ENCODE measurements at places on chromosomes 3 and 15.

GRCh38 chr3:133983126-133983525 lies 46.6 kb downstream of the SLCO2A1 start:
- DNase-seq = no peak
- H3K4me1 ChIP-seq = peaks cover 7% of the 10 kb centered on the region
- H3K4me3 ChIP-seq = no peak overlapping the region
- H3K27me3 ChIP-seq = no peaks in the 10 kb centered on the region
- no peak overlapping the region for H3K27ac ChIP-seq

DNA sequence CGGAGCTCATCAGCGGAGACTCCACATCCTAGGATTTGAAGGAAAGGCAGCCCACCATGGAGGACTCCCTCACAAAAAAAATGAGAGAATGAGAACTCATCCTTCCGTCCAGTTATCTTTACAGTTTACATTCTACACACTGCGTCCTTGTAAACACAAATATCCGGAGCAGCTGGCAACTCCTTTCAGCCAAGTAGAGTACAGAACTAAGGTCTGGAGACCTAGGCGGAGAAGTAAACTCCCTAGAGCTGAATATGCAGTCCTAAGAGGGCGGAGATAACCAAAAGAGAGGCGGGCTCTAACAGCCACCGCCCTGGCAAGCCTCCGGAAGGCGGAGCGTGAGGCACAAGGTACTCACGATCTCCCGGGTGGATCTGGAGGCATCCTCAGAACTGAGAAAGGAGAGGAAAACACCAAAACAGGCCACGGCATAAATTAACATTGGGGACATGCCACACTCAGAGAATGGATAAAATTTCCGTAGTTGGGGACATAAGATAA lies 924 bp upstream of the SIN3A start:
- no peaks in the 10 kb centered on the region for H3K27me3 ChIP-seq
- peak; percentile 27 for DNase-seq
- peaks cover 58% of the 10 kb centered on the region for H3K4me1 ChIP-seq
- peak overlapping the region; percentile 94 for H3K27ac ChIP-seq

DNA sequence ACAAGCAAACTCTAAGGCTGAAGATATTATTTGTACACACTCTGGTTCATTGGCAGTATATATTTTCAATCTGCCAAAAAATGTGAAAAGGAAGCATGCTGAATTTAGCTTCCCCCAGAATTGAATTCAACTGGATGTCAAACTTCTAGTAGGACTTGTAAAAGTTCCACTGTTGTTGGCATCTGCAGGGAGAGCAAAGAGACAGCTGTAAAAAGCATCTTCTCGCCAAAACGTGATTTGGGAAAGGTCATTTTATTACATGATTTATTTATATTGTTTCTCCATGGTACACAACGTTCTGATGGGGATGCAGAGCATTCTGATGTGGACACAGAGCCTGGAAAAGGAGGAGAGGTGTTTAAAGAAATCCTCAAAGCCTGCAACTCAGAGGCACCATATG lies 196.7 kb upstream of the ADAMTS9 start:
- H3K36me3 ChIP-seq = no peaks in the 10 kb centered on the region
- peak overlapping the region; percentile 9 for H3K27ac ChIP-seq
- H3K27me3 ChIP-seq = no peaks in the 10 kb centered on the region
- H3K4me3 ChIP-seq = no peak overlapping the region
- peaks cover 12% of the 10 kb centered on the region for H3K4me1 ChIP-seq
- no peak for DNase-seq

GRCh38 chr3:154952553-154952952 lies 127.6 kb upstream of the MME start:
- H3K4me3 ChIP-seq = no peak overlapping the region
- no peaks in the 10 kb centered on the region for H3K36me3 ChIP-seq
- H3K27ac ChIP-seq = no peak overlapping the region

DNA sequence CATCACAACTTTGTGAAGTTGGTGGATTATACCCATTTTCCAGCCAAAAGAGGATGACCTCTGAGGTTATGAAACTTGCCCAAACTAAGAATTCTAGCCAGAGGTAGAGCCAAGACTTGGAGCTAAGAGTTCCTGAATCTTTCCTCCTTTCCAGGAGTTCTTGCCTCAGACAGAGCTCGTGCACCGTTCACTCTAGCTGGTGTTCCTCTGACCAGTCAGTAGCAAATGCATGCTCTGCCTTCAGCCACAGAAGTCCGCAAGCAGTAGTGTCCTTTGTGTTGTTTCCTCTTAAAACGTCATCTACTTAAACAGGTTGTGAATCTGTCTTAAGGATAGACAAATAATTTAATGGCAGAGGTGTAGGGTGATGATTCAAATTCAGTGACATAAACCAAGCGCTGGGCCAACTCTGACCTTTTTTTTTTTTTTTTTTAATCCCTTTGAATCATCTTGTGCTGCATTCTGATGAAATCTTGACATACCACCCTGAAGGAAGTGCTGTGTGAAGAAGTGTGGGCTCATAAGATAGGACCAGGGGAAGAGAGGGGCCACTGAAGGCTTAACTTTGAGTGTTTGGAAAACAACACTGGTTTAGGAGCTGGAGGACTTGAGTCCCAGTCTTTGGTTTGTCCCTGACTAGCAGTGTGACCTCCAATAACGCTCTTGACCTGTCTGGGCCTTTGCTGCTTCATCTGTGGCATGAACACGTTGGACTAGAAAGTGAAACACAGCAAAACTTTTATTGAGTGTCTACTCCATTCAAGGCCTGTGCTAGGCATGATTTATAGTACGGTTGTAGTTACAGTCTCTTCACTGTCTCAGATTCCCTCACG lies 53.4 kb downstream of the ITPR1 start:
- H3K4me3 ChIP-seq = no peak overlapping the region
- H3K27me3 ChIP-seq = no peaks in the 10 kb centered on the region
- DNase-seq = no peak

DNA sequence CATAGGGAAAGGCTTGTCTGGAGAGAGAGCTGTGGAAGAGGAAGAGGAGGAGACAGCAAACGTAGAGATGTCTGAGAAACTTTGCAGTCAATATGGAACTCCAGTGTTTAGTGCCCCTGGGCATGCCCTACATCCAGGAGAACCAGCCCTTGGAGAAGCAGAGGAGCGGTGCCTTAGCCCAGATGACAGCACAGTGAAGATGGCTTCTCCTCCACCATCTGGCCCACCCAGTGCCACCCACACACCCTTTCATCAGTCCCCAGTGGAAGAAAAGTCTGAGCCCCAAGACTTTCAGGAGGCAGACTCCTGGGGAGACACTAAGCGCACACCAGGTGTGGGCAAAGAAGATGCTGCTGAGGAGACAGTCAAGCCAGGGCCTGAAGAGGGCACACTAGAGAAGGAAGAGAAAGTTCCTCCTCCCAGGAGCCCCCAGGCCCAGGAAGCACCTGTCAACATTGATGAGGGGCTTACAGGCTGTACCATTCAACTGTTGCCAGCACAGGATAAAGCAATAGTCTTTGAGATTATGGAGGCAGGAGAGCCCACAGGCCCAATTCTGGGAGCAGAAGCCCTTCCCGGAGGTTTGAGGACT lies 6.9 kb downstream of the MAP1A start:
- H3K36me3 ChIP-seq = no peaks in the 10 kb centered on the region
- no peak for DNase-seq
- H3K4me3 ChIP-seq = no peak overlapping the region
- H3K4me1 ChIP-seq = no peaks in the 10 kb centered on the region

DNA sequence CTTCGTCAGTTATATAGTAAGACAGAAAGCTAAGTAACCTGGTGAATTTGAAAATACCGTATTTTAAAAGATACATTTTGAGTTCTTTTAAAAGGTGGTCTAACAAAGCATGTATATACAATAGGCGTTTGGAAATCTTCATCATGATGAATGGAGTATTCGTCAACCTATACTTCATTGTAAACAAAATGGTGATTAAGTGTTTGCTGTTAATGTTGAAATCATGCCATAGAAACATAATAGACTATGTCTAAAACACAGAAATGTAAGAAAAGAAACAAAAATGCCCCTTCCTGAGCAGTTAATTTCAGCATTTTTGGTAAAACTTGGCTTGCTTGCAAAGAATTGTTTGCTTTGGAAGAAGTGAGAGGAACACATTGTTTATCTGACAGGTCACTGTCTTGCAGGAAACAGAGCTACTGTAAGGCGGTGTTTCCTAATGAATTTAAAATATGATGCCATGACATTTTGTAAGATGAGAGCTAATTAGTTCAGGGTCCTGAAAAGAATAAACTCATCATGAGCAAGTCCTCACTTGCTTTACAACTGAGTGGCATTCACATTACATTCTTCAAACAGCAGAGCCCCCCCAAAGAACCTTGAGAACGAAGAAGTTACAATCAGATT lies 126.7 kb downstream of the SERPINI1 start:
- no peaks in the 10 kb centered on the region for H3K36me3 ChIP-seq
- no peaks in the 10 kb centered on the region for H3K4me1 ChIP-seq
- H3K27ac ChIP-seq = no peak overlapping the region
- H3K27me3 ChIP-seq = no peaks in the 10 kb centered on the region
- no peak for DNase-seq
- no peak overlapping the region for H3K4me3 ChIP-seq

- no peak overlapping the region for H3K27ac ChIP-seq
- H3K4me3 ChIP-seq = no peak overlapping the region
- no peaks in the 10 kb centered on the region for H3K4me1 ChIP-seq
- no peaks in the 10 kb centered on the region for H3K36me3 ChIP-seq
Observed at GRCh38 chr3:190024912-190025311, 95.8 kb downstream of the P3H2 start.

- H3K4me1 ChIP-seq = no peaks in the 10 kb centered on the region
- no peak overlapping the region for H3K27ac ChIP-seq
- DNase-seq = no peak
- no peak overlapping the region for H3K4me3 ChIP-seq
Observed at GRCh38 chr3:14505001-14505802, 34.9 kb downstream of the GRIP2 start.

DNA sequence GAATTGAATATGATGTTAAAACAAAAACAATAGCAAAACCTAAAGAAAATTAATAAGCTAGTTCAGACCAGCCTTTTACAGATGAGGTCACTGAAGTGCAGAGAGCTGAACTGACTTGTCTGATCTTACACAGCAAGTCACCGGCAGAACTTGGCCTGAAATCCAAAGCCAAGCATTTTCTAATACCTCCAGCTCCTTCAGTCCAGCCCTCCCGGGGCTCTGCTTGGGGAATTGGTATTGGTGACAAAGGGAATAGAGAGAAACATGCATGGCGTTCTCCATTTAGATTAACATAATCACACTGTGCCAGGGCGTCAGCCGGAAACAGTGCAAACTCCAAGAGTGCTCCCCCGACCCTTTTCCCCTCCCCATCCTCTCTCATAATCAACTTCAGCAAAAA lies 14.1 kb upstream of the ZSCAN2 start:
- H3K4me1 ChIP-seq = peaks cover 25% of the 10 kb centered on the region
- H3K27ac ChIP-seq = no peak overlapping the region
- DNase-seq = no peak
- no peaks in the 10 kb centered on the region for H3K36me3 ChIP-seq
- no peaks in the 10 kb centered on the region for H3K27me3 ChIP-seq
- H3K4me3 ChIP-seq = no peak overlapping the region

- no peak for DNase-seq
- no peaks in the 10 kb centered on the region for H3K27me3 ChIP-seq
- H3K27ac ChIP-seq = no peak overlapping the region
- no peaks in the 10 kb centered on the region for H3K36me3 ChIP-seq
Observed at GRCh38 chr15:26630857-26631256, 142.0 kb downstream of the GABRB3 start.

DNA sequence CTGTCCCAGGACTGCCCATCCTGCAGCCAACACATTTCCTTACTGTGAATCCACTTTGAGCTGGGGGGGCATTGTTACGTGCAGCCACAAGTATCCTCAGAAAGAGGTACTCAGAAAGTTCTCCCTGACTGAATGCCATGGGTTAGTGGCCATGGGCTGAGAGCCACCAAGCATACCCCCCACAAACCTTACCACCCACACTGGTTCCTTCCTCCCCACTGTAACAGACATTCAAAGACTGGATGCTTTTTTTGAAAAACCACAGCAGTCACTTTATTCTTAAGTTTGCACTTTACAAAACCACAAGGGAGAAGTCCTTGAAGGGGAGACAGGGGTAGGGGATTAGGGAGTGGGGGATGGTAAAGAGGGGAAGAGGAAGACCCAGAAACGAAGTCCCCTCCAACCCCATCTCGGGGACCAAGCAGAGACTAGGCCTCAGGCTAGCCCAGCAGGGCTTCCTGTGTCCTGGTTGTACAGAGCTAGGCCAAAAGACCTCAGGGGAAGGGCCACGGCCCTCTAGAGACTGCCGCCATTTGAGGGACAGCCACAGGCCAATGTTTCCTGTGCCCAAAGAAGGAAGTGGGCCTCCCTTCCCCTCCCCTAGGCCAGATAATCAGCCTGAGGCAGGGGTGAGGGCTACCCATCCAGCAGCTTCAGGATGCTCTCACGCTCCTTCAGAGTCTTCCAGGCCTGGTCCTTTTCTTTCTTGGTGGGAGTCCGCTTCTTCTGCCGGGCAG lies 10.1 kb upstream of the CAMK1 start:
- H3K36me3 ChIP-seq = peaks cover 5% of the 10 kb centered on the region
- no peak overlapping the region for H3K4me3 ChIP-seq
- peak overlapping the region; percentile 29 for H3K27ac ChIP-seq
- no peak for DNase-seq
- no peaks in the 10 kb centered on the region for H3K27me3 ChIP-seq
- H3K4me1 ChIP-seq = no peaks in the 10 kb centered on the region

GRCh38 chr3:27714692-27715453 lies 7.2 kb downstream of the EOMES start:
- no peak for DNase-seq
- peaks cover 9% of the 10 kb centered on the region for H3K27me3 ChIP-seq
- no peak overlapping the region for H3K27ac ChIP-seq

DNA sequence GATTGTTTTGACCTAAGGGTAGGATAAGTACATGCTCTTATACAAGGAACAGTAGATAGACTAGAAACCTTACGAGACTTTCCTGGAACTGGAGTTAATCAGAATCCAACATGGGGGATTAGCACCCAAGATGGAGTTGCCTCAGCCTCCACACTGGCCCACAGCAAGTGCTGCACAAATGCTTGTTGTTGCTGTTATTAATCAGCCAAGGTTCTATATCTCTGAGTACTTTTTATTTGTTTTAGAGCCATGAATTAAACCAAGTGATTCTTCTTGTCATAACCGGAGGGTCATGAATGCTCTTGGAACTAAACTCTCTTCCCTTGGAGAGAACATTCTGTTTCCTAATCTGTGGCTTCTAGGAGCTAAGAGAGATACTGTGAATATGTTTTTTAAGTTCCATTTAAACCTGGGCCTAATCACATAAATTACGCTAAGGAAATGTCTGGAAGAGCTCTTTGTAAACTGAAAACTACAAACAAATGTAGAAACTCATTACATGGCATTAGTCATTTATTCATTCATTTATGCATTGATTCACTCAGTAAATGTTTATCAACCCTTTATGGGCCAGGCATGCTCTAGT lies 5.7 kb upstream of the IL16 start:
- no peaks in the 10 kb centered on the region for H3K27me3 ChIP-seq
- peaks cover 11% of the 10 kb centered on the region for H3K4me1 ChIP-seq
- no peak overlapping the region for H3K4me3 ChIP-seq
- no peak for DNase-seq
- H3K27ac ChIP-seq = peak overlapping the region; percentile 84

Data from esophagus squamous epithelium (tissue), 5 donors.